ENCODE measurements at places on chromosomes 2 and 18.

DNA sequence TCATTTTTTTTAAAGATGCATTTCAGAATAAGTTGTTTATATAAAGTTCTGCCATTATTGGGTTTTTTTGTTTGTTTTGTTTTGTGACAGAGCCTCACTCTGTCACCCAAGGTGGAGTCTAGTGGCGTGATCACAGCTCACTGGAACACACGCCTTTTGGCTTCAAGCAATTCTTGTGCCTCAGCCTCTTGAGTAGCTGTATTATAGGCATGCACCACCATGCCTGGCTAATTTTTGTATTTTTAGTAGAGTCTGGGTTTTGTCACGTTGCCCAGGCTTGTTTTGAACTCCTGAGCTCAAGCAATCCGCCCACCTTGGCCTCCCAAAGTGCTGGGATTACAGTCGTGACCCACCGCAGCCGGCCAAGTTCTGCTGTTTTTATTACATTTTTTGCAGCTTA is 72.3 kb downstream of the R3HDM1 start:
- DNase-seq, result no peak

DNA sequence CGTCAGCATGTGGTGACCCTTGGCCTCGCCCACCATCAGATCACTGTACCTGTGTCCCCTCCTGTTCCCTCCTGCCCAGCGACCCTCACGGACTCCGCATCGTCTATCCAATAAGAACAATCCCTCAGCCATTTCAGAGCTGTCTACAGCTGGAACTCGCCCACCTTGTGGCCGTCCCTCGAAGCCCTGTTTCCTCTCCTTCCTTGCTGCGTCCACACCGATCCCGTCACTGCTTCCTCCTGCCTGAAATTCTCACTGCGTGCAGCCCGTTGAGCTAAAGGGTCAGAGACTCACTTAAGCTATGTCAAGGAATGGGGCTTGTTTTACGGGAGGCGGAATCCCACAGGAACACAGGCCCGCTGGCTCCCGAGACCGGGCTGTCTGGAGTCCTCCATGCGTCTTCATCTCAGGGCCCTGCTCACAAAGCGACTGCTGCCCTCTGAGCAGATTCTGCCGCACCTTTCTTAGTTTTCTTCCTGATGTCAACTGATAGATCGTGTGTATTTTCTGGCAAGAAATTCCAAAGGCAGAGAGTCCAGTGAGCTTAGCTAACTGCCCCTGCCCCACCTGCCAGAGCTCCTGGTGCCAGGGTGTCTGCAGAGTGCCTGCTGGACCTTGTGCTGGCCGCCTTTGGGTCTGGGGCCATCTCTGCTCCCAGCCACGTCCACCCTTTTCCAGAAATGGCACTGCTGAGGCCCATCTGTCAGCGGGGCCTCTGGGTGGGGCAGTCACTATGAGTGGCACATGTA is 35.3 kb downstream of the KLHL29 start:
- DNase-seq, result no peak

- no peak for DNase-seq
Observed at GRCh38 chr2:127400897-127401756, 13.4 kb upstream of the MAP3K2 start.

GRCh38 chr18:66159451-66159850 is 408.6 kb downstream of the CDH7 start:
- DNase-seq, result no peak

DNA sequence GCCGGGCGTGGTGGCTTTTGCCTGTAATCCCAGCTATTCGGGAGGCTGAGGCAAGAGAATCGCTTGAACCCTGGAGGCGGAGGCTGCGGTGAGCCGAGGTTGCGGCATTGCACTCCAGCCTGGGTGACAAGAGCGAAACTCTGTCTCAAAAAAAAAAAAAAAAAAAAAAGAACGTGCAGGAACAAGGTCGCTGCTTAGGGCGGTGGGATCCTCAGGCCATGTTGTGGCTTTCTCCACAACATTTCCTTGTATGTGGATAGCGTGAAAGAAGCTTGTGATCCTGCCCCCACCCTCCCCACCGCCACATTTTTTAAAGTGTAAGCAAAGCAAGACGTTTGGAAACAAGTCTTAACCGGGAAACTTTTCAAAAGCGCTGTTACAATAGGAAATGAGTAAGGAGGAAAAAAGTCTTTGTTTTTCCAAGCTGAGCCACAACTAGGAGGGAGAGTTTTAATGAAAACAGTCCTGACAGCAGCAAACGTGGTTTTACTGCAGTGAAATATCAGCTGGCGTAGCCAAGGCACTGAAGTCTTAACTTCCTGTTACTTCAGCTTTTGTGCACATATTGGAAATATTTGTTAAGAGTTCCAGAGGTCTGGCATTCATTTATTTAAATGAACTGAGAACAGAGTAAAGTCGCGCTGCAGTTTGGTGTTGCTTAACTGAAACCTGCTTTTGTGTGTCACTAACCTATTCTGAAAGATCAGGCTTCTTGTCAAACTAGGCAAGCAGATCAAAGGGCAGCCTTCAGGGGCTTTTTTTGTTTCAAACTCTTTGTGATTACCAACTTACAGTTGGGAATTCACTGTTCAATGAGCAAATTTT is 3.8 kb downstream of the TGIF1 start:
- no peak for DNase-seq

DNA sequence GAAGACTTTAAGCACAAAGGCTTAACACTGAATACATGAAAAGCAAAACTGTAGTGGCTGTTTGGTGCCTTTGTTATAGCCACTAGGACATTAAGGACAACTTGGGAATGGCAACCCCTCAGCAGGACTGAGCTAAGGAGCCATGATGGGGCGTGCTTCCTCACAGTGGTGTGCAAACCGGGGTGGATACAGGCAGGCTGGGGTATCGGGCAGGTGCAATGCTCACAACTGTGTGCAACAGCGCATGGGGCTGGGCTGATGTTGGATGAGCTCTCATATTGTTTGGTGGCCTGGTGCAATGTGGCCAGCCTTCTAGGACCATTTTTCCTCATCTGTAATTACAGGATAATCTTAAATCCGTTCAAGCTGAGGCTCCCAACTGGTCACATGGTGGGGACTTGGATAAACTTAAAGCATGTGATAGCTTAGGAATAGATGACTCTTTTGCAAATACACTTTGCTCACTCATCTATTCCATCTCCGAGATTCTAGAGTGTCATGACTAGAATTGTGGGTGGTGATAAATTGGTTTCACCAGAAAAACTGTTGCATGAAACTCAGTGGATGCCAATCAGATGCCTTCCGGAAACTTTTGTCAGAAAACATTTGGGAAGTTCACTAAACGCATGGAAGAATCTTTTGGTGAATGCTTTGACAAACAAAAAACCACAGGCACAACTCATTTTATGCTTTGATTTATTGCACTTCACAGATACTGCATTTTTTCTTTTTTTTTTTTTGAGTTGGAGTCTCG is 116.5 kb downstream of the PXDN start:
- DNase-seq, result no peak

DNA sequence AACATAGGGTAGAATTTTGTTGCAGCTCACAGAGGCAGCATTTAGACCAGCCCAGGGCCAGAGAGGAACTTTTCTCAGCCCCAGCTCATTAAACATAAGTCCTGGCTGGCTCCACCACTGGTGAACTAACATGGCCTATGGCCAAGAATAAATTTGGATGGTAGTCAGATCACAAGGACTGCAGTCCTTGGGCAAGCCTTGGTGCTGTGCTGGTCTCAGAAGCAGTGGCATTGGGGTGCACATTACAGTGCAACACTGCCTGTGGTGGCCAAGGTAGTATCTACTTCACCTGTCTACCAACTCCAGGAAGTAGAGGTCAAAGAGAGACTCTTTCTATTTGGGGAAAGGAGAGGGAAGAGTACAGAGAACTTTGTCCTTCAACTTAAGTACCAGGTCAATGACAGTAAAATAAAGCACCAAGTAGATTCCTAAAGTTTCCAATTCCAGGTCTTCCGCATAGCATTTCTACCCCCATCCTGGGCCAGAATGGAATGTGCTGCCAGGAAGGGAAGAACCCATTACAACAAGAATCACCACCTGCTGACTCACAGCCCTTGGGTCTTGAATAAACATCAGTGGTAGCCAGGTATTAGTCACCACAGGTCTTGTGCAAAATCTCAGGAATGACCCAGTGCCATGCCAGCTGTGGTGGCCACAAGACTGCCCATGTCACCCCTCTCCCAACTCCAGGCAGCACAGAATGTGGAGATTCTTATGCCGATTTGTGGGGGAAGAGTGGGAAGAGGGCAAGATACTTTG is 155.4 kb upstream of the FSIP2 start:
- peak; percentile 31 for DNase-seq

DNA sequence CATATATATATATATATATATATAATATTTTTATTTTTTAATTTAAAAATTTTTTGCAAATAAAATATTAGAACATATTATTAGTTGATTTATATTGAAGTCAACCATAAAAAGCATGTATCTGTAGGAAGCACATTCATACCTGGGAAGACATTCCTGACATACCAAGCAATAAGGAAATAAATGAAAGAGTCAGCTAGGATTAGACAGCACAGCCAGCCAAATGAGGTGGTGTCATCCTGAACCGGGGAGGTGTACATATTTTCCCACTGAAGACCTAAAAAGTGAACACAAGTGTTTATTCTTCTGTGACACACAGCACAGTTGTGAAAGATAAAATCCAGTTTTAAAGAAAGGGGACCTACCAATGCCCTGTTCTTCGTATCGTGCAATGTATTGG is 149.2 kb downstream of the ABCA12 start:
- DNase-seq, result no peak

DNA sequence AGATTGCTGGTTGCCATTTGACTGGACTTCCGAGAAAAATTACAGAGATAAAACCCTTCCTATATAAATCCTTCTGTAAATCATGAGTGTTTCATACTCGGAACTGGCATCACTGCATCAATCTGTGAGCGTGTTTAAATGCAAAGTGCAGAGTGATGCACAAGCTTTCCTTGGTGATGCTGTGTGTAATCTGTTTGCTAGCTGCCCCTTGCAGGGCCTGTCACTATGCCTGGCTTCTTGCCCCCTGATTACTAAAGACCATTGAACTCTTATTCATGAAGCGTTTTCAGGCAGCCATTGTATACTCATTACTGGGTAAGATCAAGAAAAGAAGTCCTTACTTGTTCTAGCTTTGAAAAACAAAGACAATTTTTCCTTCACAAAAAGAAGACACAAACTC is 266.9 kb upstream of the FANCL start:
- no peak for DNase-seq

GRCh38 chr2:203909261-203909967 is 27.1 kb upstream of the ICOS start:
- no peak for DNase-seq

- no peak for DNase-seq
Observed at GRCh38 chr2:225296951-225297350, 102.6 kb upstream of the NYAP2 start.

All from iPS DF 6.9 (cell line).